ENCODE measurements at places on chromosomes 16 and 17. TPM values are rescaled to one million over a fixed set of nuclear protein-coding genes. Genes with fewer than 3 reads are reported as not detected.

- H3K4me1 ChIP-seq: peaks cover 9% of the 10 kb centered on the region
- H3K36me3 ChIP-seq: peaks cover 19% of the 10 kb centered on the region
- no peak overlapping the region for H3K4me3 ChIP-seq
- no peak overlapping the region for H3K27ac ChIP-seq
- no peak for DNase-seq
- no peaks in the 10 kb centered on the region for H3K27me3 ChIP-seq
Observed at GRCh38 chr16:17149904-17150483, 320.8 kb downstream of the XYLT1 start.

- no peak overlapping the region for H3K27ac ChIP-seq
- peak; percentile 38 for DNase-seq
- H3K36me3 ChIP-seq: no peaks in the 10 kb centered on the region
- H3K27me3 ChIP-seq: no peaks in the 10 kb centered on the region
Observed at GRCh38 chr17:50079334-50080095, 15.6 kb upstream of the PDK2 start.

DNA sequence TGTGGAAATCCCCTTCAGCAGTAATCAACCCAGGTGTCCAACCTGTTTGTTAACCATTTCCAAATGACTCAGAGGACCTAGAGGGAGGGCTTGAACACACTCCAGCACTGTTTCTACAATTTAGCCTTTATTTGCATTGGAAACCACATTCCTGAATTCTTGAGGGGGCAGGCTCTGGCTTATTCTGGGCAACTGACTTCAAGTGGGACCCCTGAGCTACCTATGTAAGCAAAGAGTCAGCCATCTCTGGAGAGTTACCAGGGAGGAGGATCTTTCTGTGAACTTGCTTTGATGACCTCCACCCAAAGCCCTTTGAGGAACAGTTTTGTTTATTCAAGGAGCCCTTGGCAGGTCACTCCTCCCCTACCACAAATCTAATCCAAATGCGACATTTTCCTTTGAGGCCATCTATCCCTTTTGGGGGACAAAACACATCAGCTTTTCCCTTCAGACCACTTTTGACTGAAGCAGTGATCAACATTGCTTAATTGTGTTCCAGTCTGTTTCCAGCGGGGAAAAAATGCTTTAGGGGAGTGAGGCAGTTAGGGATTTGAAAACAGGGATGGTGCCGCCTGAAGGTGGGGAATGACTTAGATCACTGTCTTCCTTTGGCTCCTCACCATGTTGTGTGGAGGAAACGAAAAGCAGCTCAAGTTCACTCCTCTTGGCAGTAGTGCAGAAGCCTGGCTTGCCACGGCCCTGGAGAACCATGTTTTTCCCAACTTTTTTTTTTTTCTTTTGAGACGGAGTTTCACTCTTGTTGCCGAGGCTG is 46.2 kb downstream of the TUBD1 start:
- peak overlapping the region; percentile 85 for H3K27ac ChIP-seq
- H3K27me3 ChIP-seq: no peaks in the 10 kb centered on the region
- no peak overlapping the region for H3K4me3 ChIP-seq
- DNase-seq: peak; percentile 77
- H3K36me3 ChIP-seq: no peaks in the 10 kb centered on the region

- H3K27me3 ChIP-seq: no peaks in the 10 kb centered on the region
- no peak for DNase-seq
- no peak overlapping the region for H3K27ac ChIP-seq
Observed at GRCh38 chr16:26567356-26567755, 499.4 kb upstream of the C16orf82 start.

Gene KRTAP9-4
- not detected for total RNA-seq
